Naive thymus-derived CD8-positive, alpha-beta T cell (primary cell): ENCODE measurements at places on chromosomes 2 and 18. TPM values are rescaled to one million over a fixed set of nuclear protein-coding genes. Genes with fewer than 3 reads are reported as not detected.

The TCF23 gene
- total RNA-seq: not detected

The SLC5A7 gene
- total RNA-seq: not detected

The PLEK gene
- 3.9 TPM for total RNA-seq

The B3GNT7 gene
- 0.68 TPM for total RNA-seq

The HOXD13 gene
- total RNA-seq: not detected

The REEP1 gene
- 0.10 TPM for total RNA-seq

The TUBA4B gene
- not detected for total RNA-seq

The CAPN10 gene
- 91.1 TPM for total RNA-seq

The GALR1 gene
- total RNA-seq: not detected

The SIX3 gene
- not detected for total RNA-seq

The ANKRD53 gene
- 1.3 TPM for total RNA-seq

The VSNL1 gene
- not detected for total RNA-seq

The KYNU gene
- 1.2 TPM for total RNA-seq

The CIB4 gene
- total RNA-seq: not detected

The GPC1 gene
- total RNA-seq: 1.2 TPM

The ANKRD62 gene
- total RNA-seq: not detected

The CD28 gene
- 133 TPM for total RNA-seq

The FAM237A gene
- not detected for total RNA-seq

The KLHL29 gene
- total RNA-seq: 1.3 TPM

The TMEM17 gene
- total RNA-seq: not detected

The C2orf66 gene
- total RNA-seq: not detected

The IL18R1 gene
- total RNA-seq: 1.9 TPM

The FABP1 gene
- total RNA-seq: not detected

The CDK15 gene
- total RNA-seq: not detected

The GPR155 gene
- 23.9 TPM for total RNA-seq

The UGT1A8 gene
- not detected for total RNA-seq
